ENCODE measurements at places on chromosomes 13 and 19.
A peak's percentile ranks its signal among the peaks of the same experiment; 100 is the strongest.

- no peak for DNase-seq
Measured at GRCh38 chr19:29928831-29929230, 13.2 kb upstream of the URI1 start.

DNA sequence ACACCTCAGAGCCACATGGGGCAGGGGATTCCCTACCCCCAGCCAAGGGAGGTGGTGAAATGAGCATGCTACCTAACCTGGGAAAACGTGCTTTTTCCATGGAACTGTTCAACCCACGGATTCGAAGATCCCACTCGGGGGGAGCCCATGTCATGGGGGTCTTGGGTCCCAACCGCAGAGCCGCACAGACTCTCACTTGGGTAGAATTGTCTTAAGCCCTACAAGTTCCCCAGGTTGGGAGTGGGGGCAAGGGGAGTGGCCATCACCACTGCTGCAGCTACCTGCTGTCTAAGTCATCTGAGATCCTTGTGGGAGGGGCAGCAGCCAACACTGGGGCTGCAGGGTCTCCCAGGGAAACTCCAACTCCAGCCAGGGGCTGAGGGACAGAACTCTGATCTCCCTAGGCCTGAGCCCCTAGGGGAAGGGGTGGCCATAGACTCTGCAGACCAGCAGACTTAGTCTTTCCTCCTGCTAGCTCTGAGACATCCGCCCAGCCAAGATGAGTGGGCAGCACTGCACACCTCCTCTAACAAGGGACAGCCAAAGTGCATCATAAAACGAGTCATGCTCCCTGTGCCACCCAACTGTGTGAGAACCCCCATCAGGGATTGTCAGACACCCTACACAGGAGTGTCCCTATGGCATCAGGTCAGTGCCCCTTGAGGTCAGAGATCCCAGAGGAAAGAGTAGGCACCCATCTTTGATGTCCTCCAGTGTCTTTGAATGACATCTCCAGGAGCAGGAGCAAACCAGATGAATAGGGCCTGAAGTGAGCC lies 610.4 kb upstream of the SLITRK6 start:
- no peak for DNase-seq

GRCh38 chr13:98489446-98490194 lies 87.3 kb downstream of the STK24 start:
- DNase-seq = no peak

- DNase-seq = no peak
Measured at GRCh38 chr13:102862624-102863210, 16.9 kb downstream of the ERCC5 start.

DNA sequence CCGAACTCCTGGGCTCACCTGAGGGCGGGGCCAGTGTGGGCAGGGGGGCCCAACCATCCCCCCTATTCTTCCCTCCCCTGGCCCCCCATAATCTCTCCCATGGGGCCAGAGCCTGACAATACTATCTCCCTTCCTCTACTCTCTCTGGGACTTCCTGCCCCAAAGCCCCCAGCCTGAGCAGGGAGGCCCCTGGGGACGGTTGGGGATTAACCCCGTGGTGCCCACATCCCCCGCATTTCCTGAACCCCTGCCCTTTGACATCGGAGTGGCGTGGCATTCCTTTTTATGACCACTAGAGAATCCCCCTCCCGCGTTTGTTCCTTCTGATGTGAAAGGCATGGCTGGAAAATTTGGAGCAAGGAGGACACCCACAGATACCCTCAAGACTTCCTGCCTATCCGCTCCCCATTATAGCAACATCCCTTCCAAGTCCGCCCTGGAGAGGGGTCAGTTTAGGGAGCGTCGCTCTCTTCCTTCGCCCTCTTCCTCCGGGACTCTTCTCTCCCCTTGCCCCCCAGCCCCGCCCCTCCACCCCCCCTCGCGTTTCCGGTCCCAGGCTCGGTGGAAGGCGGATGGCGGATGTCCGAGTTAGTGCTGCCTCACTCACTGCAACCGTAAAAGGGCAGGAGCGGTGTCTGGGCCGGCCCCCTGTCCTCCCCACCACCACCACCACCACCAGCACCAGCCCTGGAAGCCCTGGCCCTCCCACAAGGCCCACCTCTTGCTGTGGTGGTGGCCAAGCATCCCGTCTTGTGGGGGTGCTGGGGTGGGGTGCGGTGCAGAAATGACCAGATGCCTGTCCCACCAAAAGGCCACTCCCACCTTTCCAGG lies 1.8 kb downstream of the VASP start:
- no peak for DNase-seq

DNA sequence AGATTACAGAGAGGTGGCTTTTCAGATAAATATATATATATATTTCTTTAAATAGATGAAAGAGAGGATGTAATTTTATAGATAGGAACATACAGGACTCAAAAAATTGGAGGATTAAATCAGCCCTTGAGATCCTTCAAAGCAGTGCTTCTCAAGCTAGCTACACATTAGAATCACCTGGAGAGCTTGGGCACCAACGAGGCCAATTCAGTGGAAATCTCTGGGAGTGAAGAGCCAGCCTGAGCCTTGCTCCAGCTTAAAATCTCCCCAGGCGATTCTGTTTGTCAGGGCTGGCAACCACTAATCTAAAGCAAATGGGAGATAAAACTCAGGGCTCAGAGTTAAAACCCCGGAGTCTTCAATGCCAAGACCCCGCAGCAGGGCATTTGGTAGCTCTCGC lies 15.0 kb upstream of the CLN5 start:
- no peak for DNase-seq

DNA sequence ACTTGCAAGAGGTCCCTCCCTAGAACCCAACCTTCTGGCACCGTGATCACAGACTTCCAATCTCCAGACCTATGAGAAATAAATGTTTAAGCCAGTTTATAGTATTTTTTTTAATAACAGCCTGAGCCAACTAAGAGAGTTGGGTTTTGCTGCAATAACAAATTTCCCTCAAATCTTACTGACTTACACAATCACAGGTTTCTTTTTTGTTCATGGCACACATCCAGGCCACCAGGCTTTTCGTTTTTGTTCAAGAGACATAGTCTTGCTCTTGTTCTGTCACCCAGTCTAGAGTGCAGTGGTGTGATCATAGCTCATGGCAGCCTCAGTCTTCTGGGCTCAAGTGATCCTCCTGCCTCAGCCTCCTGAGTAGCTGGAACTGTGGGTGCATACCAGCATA lies 2.0 kb upstream of the SELENOV start:
- DNase-seq = no peak

GRCh38 chr19:6362027-6362350 lies 658 bp downstream of the CLPP start:
- DNase-seq = no peak

- no peak for DNase-seq
Measured at GRCh38 chr13:112060282-112060830, 6.6 kb upstream of the SOX1 start.

DNA sequence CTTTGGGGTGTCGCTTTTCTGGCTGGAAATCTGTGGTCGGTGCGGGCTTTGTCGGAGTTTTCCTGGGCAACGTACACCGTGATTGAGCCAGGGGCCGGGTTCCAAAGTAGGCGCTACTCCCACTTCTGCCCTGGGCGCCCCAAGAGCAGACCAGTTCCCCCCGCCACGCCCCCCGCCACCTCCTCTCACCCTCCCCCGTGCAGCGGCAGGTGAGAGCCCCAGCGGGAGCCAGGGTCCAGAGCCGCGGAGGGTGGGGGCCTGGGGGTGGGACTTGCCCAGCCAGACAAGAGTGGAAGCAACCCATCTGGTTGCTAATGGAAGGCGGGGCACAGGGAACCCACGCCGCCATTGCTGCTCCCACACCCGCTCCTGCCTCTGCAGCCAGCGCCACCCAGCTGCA lies 2195.9 kb downstream of the PCDH9 start:
- DNase-seq = no peak

DNA sequence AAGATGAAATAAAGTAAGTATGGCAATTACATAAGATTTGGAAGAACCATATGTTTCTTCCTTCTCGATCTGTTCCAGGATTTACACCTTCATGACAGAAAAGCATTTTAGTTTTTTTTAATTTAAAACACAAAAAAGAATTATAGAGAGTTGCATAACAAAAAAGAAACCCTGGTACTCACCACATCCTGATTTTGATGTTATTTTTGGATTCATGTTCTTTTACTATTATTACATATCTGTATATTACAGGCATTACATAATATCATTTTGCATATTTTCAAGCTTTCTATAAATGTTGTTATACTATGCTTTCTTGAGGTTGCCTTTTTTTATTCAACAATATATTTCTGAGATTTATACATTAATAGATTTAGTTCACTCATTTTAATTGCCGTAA lies 6.7 kb upstream of the KATNAL1 start:
- DNase-seq = no peak

DNA sequence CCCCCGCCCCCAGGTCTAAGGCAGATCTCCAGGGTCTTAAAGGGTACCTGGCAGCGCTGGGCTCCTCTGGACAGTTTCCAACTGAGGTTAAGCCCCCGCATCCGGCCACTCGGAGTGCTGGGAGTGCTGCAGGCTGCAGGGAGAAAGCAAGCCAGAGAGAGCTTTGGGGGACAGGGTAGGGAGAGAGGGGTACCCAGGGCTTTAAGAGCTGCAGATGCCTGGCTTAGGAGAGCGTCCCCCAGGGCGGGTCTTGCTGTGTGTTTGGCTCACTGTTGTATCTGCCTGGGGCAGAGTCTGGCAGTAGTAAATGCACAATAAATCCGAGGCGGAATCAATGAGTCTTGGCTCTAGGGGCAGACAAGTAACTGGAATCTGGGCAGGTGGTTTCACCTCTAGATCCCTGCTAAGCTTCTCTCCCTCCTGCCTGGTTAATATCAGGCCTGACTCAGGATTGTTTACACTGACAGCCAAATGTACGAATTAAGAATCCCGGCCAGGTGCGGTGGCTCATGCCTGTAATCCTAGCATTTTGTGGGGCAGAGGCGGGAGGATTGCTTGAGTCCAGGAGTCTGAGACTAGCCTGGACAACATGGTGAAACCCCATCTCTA lies 798 bp upstream of the COX6B2 start:
- DNase-seq = no peak

DNA sequence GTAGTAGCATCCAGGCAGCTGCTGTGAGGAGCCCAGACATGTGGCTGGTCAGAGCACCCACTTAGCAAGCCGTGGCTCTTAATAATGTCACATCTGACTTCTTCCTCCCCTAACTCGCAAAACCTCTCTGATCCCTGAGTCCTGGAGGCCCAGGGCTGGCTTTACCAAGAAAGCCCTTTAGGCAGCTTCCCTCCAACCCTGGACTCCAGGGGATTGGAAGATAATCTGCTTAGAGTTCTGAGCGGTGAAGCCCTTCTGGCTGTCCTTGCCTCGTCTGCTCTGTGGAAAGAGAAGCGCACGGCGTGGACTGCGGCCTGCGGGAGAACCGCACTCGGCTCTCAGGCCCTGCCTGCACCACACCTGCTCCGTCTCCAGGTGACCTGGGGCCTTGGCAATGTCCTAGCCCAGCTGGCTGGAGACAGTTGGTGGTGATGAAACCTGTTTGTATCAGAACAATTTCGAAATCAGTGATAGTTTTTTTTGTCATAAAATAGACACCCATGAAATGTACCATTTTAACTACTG lies 64.5 kb upstream of the MCF2L start:
- no peak for DNase-seq

DNA sequence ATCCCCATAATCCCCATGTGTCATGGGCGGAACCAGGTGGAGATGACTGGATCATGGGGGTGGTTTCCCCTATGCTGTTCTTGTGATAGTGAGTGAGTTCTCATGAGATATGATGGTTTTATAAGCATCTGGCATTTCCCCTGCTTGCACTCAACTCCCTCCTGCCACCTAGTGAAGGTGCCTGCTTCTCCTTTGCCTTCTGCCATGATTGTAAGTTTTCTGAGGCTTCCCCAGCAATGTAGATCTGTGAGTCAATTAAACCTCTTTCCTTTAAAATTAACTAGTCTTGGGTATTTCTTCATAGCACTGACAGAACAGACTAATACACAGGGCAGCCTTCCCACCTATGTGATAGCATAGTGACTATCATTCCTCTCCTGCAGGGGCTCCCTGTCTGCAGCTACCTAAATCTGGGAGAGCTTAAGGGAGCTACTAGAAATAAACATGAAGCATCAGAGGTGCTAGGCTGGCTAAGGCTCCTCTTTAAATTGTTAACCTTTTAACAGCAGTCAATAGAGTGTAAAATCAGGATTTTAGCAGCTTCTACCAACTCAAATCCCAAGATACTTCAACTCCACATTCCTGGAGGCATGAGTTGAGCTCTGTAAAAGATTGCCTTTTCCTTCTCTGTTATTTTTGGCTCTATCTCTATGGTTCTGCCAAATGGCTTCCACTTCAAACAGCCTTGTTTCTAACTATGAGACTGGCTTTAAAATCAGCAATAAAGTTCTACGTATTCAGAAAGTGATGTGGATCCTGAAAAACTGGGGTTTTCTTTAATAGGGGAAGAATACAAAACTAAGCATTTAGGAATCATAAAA lies 112.3 kb downstream of the VWA8 start:
- no peak for DNase-seq

GRCh38 chr13:50950849-50951248 lies 41.3 kb downstream of the RNASEH2B start:
- DNase-seq = no peak

DNA sequence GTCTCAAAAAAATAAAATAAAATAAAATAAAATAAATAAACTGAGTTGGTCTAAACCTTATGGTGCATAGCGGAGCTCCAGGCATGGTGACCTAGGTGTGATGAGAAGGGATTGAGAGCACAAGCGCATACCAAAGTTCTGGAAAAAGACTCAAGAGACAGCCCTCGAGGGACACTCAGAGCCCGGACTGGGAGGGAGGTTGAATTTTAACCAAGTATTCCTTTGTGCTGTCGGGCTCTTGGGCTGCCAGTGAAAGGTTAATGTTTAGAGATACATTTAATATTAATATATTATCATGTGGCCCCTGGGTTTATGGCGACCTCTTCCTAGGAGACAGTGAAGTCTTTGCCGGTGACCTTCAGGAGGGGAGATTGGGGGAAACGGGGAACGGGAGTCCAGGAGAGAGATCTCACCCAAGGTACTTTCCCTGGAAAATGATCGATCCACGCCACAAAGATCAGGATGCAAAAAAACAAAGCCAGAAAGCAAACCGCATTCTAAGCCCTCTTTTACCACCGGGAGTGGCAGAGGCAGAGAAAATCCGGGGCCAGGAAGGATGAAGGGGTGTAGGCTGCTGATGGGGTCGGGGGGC lies 1.6 kb downstream of the FUT6 start:
- DNase-seq = no peak

GRCh38 chr13:102132777-102133295 lies 269.0 kb downstream of the FGF14 start:
- no peak for DNase-seq

- peak; percentile 80 for DNase-seq
Measured at GRCh38 chr19:7681340-7682174, 924 bp downstream of the TRAPPC5 start.

GRCh38 chr13:100724568-100724967 lies 50.0 kb upstream of the TMTC4 start:
- no peak for DNase-seq

All from stimulated activated CD8-positive, alpha-beta memory T cell treated with anti-CD3 and anti-CD28 coated beads, Interleukin-7, amount 100 ng/mL, for 4 hours (primary cell).